ENCODE measurements at places on chromosomes 5 and 9.
A peak's percentile ranks its signal among the peaks of the same experiment; 100 is the strongest.

GRCh38 chr5:111132076-111132475 lies 39.9 kb downstream of the WDR36 start:
- no peak overlapping the region for H3K27ac ChIP-seq
- H3K36me3 ChIP-seq, result no peaks in the 10 kb centered on the region
- H3K4me1 ChIP-seq, result no peaks in the 10 kb centered on the region
- DNase-seq, result no peak
- H3K4me3 ChIP-seq, result no peak overlapping the region

GRCh38 chr5:89095341-89095740 lies 212.4 kb upstream of the MEF2C start:
- no peaks in the 10 kb centered on the region for H3K36me3 ChIP-seq
- no peak overlapping the region for H3K4me3 ChIP-seq
- no peak overlapping the region for H3K27ac ChIP-seq
- H3K4me1 ChIP-seq, result no peaks in the 10 kb centered on the region

DNA sequence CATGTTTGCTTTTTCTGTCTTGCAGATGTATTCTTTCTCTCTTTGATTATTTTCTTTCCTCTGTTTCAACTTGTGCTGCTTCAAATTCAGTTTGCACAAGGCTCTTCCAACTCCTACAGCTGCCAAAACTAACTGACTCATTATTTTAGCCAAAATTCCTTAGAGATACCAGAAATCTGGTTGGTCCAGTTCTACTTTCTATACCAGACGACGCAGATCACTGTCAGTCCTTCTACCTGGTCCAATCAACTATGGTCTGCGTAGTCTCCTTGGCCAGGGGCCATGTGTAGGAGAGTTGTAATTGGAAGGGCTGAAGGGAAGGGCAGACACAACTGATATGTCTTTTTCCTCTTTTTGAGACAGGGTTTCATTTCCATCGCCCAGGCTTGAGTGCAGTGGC lies 51.9 kb upstream of the JAK2 start:
- H3K27ac ChIP-seq, result no peak overlapping the region
- H3K27me3 ChIP-seq, result no peaks in the 10 kb centered on the region

DNA sequence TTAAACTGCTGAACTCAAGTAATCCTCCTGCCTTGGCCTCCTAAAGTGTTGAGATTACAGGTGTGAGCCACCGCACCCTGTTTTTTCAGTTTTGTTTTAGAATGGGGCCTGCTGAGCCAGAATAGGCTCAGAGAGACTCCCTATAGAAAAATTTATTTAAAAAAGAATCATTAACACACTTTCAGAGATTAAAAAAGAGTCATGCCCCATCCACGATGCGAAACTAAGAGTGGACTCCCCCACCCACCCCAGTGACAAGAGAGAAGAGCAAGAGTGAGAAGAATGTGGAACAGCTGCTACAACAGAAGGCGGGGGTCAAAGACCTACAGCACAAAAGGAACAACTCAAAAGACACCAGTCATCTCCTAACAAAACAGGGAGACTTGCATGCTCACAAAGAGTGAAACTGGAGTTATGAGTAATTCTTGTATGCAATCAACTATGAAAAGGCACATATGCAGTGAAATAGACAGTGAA lies 47.2 kb downstream of the GLDC start:
- peak; percentile 80 for DNase-seq
- peaks cover 40% of the 10 kb centered on the region for H3K4me1 ChIP-seq
- no peak overlapping the region for H3K4me3 ChIP-seq
- peaks cover 7% of the 10 kb centered on the region for H3K36me3 ChIP-seq
- H3K27me3 ChIP-seq, result no peaks in the 10 kb centered on the region
- peak overlapping the region; percentile 71 for H3K27ac ChIP-seq

GRCh38 chr5:149514512-149514911 lies 36.7 kb downstream of the CSNK1A1 start:
- DNase-seq, result no peak
- no peaks in the 10 kb centered on the region for H3K4me1 ChIP-seq
- H3K4me3 ChIP-seq, result no peak overlapping the region
- H3K27ac ChIP-seq, result no peak overlapping the region
- no peaks in the 10 kb centered on the region for H3K27me3 ChIP-seq
- peaks cover 7% of the 10 kb centered on the region for H3K36me3 ChIP-seq

GRCh38 chr9:89114741-89115140 lies 63.9 kb downstream of the SHC3 start:
- H3K36me3 ChIP-seq, result no peaks in the 10 kb centered on the region
- no peaks in the 10 kb centered on the region for H3K4me1 ChIP-seq
- no peak for DNase-seq
- no peak overlapping the region for H3K4me3 ChIP-seq

- H3K27me3 ChIP-seq, result no peaks in the 10 kb centered on the region
- H3K36me3 ChIP-seq, result no peaks in the 10 kb centered on the region
- H3K4me3 ChIP-seq, result peak overlapping the region; percentile 14
- peak overlapping the region; percentile 80 for H3K27ac ChIP-seq
Observed at GRCh38 chr5:109937951-109938350, 248.2 kb downstream of the MAN2A1 start.

DNA sequence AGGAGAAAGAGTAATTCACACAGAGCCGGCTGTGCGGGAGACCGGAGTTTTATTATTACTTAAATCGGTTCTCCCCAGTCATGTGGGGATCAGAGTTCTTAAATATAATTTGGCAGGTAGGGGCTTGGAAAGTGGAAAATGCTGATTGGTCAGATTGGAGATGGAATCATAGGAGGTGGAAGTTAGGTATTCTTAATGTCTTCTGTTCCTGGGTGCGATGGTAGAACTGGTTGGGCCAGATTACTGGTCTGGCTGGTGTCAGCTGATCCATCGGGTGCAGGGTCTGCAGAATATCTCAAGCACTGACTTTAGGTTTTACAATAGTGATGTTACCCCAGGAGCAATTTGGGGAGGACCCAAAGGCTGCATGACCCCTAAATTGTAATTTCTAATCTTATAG lies 4.6 kb upstream of the CERCAM start:
- no peaks in the 10 kb centered on the region for H3K4me1 ChIP-seq
- H3K36me3 ChIP-seq, result no peaks in the 10 kb centered on the region
- DNase-seq, result no peak
- no peak overlapping the region for H3K4me3 ChIP-seq
- peaks cover 10% of the 10 kb centered on the region for H3K27me3 ChIP-seq

- H3K36me3 ChIP-seq, result no peaks in the 10 kb centered on the region
- no peak overlapping the region for H3K27ac ChIP-seq
- H3K4me3 ChIP-seq, result no peak overlapping the region
- DNase-seq, result no peak
- H3K4me1 ChIP-seq, result peaks cover 6% of the 10 kb centered on the region
Observed at GRCh38 chr9:136328622-136329041, 1.3 kb downstream of the GPSM1 start.

DNA sequence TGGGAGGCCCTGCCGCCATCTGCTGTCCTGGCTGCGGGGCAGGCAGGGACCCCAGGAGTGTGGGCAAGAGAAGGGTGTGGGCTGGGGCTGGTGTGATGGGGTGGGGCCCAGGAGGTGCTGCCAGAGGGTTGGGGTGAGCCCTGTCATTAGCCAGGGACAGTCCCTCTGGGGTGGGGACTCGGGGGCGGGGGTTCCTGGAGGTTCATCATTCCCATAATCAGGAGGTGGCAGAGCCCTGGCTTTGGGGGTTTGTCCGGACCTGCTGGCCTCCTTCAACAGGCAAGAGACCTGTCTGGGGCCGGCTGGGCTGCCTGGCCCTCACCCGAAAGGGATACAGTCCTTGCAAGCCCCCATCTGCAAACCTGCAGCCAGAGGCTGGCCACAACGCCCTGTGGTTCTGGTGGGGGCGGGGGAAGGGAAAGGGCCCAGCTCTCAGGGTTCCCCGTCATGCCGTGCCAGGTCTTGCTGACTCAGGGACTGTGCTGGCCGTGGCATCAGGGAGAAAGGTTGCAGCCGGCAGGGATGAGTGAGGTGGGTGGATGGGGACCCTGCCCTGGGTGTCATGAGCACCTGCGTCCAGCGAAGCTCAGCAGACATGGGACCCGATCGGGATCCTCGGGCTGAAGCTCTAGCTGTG lies 65.2 kb downstream of the MRPL36 start:
- no peak overlapping the region for H3K4me3 ChIP-seq
- H3K27ac ChIP-seq, result no peak overlapping the region
- DNase-seq, result no peak
- peaks cover 42% of the 10 kb centered on the region for H3K27me3 ChIP-seq

GRCh38 chr9:97704345-97704677 lies 7.2 kb upstream of the XPA start:
- peak overlapping the region; percentile 16 for H3K4me3 ChIP-seq
- H3K27me3 ChIP-seq, result no peaks in the 10 kb centered on the region
- H3K4me1 ChIP-seq, result peaks cover 30% of the 10 kb centered on the region
- H3K36me3 ChIP-seq, result no peaks in the 10 kb centered on the region

DNA sequence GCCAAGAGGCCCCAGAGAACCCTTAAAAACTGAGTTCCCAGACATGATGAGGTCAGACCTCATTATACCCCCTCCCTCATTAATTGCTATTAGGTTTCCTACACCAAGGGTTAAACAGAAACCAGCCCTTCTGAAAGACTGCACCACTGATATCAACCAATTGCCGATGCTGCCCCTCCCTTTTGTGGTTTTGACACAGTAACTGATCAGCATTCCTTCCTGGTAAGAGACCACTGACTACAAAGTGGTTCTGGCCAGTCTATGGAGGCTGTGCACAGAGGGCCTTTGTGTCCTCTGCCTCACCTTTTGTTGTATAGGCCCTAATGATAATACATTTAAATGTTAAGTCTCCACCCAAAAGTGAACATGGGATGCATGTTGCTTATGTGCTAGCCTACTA lies 201.5 kb downstream of the FRMD3 start:
- no peaks in the 10 kb centered on the region for H3K4me1 ChIP-seq
- peak; percentile 12 for DNase-seq
- no peaks in the 10 kb centered on the region for H3K36me3 ChIP-seq
- no peaks in the 10 kb centered on the region for H3K27me3 ChIP-seq

Data from MM.1S (cell line).